H1 (cell line): ENCODE measurements at places on chromosomes 4 and X. TPM values are rescaled to one million over a fixed set of nuclear protein-coding genes. Genes with fewer than 3 reads are reported as not detected.

DNA sequence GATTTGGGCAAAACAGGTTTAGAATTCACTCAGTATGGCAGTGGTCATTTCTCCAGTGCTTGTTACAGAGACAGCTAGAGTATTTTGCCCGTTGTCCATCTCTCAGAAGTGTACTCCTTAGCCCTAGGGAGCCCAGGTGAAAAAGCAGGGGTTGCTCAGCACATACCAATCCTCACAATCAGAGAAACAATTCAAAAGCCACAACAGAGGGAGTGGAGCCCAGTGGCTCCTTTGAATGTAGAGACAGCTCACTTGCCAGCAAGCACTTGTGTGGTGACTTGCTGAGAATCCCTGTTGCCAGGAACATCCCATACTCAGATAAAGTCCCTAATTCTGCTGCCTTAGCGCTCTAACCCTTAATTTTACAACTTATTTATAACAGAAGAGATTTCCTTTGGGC lies 1488.3 kb downstream of the RPA4 start:
- DNase-seq: no peak
- H3K27me3 ChIP-seq: no peaks in the 10 kb centered on the region
- no peaks in the 10 kb centered on the region for H3K36me3 ChIP-seq
- no peak overlapping the region for H3K4me3 ChIP-seq
- H3K27ac ChIP-seq: no peak overlapping the region

DNA sequence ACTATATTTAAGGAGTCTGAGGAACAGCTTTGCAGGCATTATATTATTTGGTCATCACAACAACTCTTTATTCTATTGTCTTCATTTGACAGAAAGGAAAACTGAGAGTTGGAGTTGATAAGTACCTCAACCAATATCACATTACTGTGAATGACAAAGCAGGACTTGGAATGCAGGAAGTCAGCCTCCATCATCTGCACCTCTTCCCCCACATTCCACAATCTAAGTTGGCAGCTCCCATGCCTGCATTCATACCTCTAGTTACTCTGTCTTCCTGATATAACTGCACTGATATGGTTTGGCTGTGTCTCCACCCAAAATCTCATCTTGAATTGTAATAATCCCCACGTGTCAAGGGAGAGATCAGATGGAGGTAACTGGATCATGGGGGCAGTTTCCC lies 356.7 kb downstream of the GALNTL6 start:
- no peak overlapping the region for H3K27ac ChIP-seq
- no peaks in the 10 kb centered on the region for H3K4me1 ChIP-seq
- DNase-seq: no peak
- no peaks in the 10 kb centered on the region for H3K27me3 ChIP-seq
- H3K36me3 ChIP-seq: no peaks in the 10 kb centered on the region
- H3K4me3 ChIP-seq: no peak overlapping the region

Gene CTAG1A
- total RNA-seq: not detected in 2 replicates

DNA sequence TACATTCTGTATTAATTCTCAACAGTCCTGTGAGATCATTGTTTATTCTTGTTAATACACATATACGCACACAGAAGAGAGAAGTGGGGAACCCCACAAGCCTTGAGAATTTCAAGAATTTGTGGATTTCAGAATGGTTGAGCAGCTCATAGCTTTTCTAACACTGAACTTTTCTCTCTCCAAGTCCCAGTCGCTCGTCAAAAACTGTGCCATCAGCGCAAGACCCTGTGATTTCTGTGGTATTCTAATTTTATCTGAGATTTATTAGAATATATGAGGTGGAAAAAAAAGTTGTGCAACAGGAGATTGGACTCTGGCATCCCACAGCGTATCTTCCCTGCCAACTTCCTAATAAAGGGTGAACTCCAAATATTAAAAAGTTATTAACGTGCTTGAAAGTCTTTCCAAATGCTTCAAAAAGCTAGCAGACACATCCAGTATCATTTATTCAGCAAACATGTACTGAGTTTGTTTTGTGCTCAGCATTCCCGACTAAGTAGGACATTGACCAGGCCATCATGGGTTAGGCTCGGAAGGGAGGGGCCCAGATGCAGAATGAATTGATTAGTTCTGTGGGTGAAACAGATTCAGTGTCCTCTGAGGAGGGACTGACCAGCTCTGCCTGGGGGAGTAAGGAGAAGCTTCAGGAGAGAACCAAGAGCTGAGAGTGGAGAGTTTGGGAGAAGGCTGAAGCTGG lies 165.6 kb downstream of the CBR4 start:
- no peaks in the 10 kb centered on the region for H3K36me3 ChIP-seq
- DNase-seq: no peak
- peaks cover 26% of the 10 kb centered on the region for H3K4me1 ChIP-seq

Gene CT45A8
- not detected in 2 replicates for total RNA-seq

DNA sequence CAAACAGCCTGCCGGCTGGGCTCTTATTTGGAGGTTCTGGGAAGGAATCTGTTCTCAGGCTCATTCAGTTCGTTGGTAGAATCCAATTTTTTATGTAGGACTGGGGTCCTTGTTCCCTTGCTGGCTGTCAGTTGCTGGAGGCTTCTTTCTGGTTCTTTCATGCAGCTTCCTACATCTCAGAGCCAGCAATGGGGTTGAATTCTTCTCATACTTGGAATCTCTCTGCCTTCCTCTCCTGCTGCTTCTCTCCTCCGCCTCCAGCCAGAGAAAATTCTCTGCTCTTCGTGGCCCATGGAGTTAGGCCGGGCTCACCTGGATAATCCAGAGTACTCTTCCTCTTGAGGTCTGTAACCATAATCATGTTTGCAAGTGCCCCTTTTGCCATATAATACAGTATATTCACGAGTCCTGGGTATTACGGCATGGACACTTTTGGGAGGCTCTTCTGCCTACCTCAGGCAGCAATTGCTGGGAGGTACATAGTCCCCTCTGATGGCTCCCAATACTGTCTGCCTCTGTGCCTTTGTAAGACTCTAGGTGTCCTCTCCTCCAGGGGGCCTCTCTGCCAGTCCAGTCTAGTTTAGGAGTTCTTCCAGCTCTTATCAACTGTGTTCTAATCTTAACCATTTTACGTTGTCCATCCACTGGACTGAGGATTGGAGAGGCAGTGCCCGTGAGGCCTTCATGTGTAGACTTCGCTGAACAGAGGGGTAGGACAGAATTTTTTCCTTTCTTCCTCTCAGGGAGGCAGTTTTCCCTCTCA lies 2.2 kb downstream of the TRMT44 start:
- DNase-seq: no peak
- no peaks in the 10 kb centered on the region; the same call in 1 of the 2 replicates for H3K36me3 ChIP-seq
- peaks cover 13% of the 10 kb centered on the region for H3K4me1 ChIP-seq
- H3K27ac ChIP-seq: no peak overlapping the region
- H3K27me3 ChIP-seq: no peaks in the 10 kb centered on the region

Gene GAGE12F
- not detected in 2 replicates for total RNA-seq

DNA sequence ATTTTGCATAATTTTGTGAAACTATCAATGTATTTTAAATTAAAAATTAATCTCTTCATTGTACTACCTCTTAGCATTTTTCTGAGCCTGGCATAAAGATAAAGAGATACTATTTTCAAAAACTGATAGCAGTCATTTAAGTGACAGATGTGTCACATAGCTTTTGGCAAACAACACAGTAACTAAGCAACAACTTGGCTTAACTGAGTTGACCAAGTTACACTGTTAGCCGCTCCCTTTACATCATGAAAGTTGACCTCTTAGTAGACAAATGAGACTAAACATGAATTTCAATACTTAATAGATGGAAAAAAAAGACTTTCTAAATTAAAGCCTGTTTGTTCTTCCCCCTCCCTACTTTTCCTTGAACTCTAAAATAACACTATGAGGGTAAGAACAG lies 62.0 kb downstream of the ATP8A1 start:
- no peak for DNase-seq
- no peak overlapping the region for H3K27ac ChIP-seq
- no peak overlapping the region for H3K4me3 ChIP-seq
- H3K27me3 ChIP-seq: no peaks in the 10 kb centered on the region

DNA sequence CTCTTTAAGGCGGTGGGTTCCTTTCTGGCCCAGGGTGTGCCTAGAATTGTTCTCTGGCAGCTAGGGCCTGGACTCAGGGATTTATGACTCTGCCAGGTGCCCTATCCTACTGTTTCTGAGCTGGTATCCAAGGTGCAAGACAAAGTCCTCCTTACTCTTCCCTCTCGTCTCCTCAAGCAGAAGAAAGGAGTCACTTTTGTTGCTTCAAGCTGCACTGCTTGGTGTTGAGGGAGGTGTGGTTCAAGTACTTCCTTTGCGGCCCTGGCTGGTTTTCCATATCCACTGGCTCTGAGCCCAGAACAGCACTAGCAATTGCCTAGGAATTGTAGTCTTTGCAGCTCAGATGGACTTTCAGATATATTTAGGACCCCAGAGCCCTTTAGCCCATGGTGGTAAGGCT lies 39.3 kb downstream of the RTL3 start:
- H3K27ac ChIP-seq: no peak overlapping the region
- no peak overlapping the region for H3K4me3 ChIP-seq
- DNase-seq: no peak
- no peaks in the 10 kb centered on the region for H3K4me1 ChIP-seq
